AG04449 (cell line): ENCODE measurements at places on chromosomes 2 and 18.

DNA sequence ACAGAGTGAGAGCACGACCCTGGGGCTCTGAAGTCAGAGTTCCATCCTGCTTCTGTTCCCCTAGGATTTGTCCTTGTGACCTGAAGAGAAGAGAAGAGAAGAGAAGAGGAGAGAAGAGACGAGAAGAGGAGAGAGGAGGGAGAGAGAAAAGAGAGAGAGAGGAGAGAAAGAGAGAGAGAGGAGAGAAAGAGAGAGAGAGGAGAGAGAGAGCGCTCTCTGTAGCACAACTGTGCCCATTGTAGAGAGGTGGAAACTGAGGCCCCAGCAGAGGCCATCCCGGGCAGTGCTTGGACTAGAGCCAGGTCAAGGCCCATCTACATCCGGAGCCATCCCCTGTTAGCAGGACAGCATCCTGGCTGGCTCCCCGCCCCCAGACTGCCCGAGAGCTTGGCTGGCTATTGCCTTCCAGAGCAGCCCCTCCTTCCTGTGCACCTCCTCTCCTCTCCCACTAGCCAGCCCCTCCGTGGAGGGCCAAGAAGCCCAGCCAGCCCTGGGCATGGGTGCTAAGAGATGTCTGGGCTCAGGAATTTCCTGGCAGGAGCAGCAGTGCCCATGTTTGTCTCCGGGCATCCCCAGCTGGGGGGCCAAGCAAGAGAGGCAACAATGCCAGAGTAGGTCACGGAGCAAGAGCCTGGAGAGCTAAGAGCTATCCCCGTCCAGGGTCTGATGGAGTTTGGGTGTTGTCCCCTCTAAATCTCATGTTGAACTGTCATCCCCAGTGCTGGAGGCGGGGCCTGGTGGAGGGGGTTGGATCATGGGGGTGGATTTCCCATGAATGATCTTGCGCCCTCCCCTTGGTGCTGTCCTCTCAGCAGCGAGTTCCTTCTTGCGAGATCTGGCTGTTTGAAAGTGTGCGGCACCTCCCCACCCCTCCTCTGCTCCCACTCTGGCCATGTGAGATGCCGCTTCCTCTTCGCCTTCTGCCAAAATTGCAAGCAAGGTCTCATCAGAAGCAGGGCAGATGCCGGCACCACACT, 18.2 kb upstream of the GPR55 start:
- DNase-seq = no peak

- no peak for DNase-seq
Measured at GRCh38 chr2:215883799-215884198, 129.6 kb downstream of the MREG start.

DNA sequence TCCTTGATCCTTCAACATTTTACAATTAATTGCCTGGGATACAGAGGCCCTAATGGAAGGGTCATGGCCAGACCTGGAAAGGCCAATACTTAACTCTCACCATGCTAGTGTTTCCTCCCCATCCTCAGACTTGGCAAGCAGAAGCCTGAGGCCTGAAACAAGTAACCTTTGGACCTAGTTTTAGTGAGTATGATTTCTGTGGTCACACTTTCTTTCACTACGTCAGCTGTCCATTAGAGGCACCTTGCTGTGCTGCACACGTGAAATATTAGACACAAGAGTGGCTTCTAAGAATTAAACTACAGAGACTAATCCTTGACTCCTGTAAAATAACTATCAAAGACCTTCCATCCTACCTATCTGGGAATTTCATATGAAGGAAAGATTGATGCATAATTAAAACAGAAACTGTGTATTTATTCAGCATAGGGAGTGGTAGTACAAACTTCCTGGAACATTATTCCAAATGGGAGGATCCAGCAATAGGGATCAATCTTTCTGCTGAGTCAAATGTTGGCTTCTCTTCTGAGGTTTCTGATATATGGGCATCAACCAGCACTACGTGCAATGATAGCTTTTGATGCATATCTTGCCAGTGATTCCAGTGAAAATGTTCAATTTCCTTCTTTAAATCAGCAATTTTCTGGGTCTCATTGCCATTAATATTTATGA, 249.7 kb downstream of the IKZF2 start:
- no peak for DNase-seq

DNA sequence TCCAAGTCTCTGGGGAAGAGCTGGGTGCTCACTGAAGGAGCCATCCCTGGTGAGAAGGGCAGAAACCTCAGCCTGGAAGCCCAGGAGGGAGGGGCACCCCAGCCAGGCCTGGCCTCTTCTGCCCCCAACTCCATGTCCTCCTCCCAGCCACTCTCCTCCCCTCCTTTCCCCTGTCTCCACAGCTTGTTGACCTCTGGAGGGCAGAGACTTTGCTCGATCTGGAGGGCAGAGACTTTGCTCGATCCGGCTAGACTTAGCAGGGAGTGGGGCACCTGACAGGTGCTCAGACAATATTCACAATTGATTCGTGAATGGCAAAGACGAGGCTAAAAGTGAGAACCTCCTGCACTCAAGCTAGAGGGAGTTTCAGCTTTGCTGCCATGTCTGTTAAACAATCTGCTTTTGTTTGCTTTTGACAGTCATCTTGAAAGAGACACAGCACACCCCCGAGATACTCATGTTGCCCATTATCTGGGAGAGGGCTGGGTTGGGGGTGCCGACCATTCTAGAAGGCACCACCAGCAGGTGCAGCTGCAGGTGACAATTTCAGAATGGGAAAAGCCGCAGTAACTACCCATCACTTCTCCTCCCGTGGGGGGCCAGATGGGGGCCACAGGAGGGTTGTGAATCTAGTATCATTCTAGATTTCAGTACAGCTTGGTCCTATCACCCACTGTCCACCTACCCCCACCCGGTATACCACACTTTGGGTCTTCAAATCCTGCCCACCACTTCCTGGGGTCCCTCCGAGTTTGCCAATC, 54.8 kb downstream of the DNMT3A start:
- DNase-seq = no peak

GRCh38 chr2:240463274-240463865, 27.9 kb downstream of the GPC1 start:
- no peak for DNase-seq

DNA sequence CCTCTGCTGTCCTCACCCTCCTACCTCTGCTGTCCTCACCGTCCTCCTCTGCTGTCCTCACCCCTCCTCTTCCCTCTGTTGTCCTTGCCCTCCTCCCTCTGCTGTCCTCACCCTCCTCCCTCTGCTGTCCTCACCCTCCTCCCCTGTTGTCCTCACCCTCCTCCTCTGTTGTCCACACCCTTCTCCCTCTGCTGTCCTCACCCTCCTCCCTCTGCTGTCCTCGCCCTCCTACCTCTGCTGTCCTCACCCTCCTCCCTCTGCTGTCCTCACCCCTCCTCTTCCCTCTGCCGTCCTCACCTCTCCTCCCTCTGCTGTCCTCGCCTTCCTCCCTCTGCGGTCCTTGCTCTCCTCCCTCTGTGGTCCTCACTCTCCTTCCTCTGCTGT, 11.8 kb downstream of the GAD1 start:
- no peak for DNase-seq

DNA sequence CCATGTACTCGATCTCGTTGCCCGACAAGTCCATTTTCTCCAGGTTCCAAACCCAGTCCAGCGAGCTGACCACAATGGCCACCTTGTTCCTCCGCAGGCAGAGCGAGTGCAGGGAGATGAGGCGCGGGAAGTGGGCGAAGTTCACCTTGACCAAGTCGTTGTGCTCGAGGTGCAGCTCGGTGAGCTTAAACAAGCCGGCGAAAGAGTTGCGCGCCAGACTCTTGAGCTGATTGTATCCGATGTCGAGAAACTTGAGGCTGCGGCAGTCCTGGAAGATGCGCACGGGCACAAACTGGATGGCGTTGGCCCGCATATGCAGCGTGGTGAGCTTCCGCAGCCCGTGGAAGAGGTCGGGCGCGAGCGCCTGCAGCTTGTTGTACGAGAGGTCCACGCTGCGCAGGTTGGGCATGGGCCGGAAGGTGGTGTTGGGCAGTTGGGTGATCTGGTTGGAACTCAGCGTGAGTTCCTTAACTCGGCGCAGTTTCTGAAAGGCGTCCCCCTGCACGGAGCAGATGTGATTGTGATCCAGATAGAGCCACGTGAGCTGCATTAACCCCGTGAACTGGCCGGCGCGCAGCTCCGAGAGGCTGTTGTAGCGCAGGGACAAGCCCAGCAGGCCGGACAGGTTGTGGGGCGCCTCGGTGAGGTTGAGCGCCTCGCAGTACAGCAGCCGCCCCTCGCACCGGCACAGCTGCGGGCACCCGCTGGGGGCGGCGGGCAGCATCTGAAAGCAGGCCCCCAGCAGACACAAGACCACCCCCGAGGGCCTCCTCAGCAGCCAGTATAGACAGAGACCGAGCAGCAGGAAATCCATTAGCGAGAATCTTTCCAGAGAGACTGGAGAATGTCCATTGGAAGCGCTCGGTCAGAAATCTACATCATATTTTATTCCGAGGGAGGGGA, 1.3 kb downstream of the LRRTM1 start:
- no peak for DNase-seq

DNA sequence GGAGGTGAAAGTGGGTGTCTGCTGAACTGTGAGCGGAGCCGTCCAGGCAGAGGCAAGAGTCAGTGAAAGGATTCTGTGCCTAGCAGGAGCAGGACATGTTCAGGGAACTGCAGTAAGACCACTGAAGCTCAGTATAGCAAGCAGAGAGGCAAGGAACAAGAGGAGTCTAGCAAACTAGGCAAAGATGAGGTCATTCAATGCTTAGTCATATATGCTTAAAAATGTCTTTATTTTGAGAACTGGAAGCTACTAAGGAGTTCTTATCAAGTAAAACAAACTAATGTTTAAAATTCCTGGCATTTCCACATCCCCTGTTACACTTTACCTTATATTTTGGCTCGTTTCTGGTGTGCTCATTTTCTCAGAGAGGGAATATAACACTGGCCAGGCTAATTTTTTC, 913.4 kb downstream of the CBLN2 start:
- no peak for DNase-seq

- DNase-seq = no peak
Measured at GRCh38 chr2:59713577-59713976, 839.9 kb downstream of the BCL11A start.

GRCh38 chr18:63951302-63951705, 2.2 kb downstream of the HMSD start:
- no peak for DNase-seq

DNA sequence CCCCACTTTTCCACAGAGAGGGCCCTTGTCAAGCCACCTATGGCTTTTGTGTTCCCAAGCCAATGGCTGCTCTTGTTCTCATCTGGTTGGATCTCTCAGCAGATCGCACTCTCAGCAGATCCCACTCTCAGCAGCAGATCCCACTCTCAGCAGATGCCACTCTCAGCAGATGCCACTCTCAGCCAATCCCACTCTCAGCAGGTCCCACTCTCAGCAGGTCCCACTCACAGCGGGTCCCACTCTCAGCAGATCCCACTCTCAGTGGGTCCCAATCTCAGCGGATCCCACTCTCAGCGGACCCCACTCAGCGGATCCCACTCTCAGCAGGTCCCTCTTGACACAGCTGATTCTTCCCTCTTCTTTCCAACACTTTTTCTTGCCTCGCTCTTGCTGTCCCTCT, 59.3 kb upstream of the MGAT4A start:
- no peak for DNase-seq

- no peak for DNase-seq
Measured at GRCh38 chr2:25215948-25216679, 47.7 kb upstream of the POMC start.

- no peak for DNase-seq
Measured at GRCh38 chr2:53188851-53189510, 578.6 kb upstream of the CHAC2 start.

- DNase-seq = peak; percentile 14
Measured at GRCh38 chr2:165839610-165840009, 45.6 kb upstream of the GALNT3 start.

- no peak for DNase-seq
Measured at GRCh38 chr2:171390941-171391516, 42.8 kb downstream of the METTL8 start.

DNA sequence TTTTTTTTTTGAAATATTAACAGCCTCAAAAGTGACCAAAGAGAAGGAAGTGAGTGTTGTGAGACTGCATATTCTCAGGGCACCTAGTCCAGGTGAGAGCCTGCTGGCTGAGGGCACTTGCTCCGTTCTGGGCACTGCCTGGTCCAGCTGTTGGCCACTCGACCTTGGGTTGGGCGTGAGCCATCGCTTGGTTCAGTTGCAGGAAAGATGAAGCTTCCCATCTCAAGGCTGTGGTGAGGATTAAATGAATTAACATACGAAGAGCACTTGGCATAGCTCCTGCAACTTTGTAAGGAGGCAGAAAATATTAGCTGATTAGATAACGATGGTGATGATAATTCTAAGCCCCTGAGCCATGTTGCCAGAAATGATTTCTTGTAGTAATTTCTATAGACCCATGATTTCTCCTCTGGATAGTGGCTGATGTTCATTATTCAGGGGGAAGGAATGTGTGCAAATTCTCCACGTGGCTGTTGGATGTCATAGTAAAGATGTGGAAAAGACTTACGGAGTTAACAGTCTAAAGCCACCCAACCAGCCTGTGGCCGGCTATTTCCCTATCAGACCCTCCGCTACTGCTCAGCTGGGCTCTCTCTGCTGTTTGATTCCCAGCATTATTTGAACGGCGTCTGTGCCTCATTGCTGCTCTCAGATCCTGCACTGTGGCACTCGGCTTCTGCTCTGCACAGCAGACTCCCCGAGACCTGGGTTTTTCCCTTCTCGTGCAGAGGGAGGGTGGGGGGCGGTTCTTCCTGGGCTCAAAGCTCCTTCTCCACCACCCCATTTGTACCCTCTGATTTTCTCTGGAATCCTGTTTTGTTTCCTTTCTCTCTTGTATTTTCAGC, 221.1 kb downstream of the GALR1 start:
- no peak for DNase-seq

DNA sequence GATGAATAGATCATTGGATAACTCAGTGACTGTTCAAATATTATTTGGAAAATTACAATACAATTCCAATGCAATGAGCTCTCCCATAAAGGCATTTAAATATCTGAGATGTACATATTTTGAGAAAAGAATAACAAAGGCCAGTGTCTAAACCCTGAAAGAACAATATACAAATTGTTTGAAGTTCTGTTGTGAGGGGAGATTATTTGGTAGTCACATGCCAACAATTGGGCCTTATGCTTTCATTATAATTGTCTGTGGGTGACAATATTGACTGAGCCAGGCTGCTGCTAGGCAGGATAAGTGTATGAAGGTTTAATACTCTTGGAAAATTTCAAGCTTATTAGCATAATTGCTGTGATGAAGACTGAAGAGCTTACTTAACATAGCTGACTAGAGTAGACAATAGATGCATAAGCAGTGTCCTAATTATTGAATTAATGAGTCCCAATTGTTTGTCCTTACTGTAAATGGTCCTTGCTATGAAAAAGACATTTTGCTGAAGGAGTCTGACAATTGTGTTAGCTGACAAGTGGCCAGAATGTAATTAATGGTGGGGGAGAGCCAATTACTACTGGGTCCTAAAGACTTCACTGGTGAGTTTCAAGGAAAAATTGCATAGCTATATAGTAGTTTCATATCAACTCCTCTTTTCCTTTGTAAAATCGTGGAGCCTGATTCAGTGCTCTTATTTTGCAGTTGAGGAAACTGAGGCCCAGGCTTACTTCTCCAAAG, 5.0 kb upstream of the SMAD2 start:
- DNase-seq = no peak
